Activated CD4-positive, alpha-beta T cell treated with anti-CD3 and anti-CD28 coated beads, Interleukin-10, Interleukin-2, amounts not matched to agents 100 ng/mL and 50 ng/mL, durations not matched to agents 16 hours and 8 hours (primary cell): ENCODE measurements at places on chromosomes 1 and 21.

DNA sequence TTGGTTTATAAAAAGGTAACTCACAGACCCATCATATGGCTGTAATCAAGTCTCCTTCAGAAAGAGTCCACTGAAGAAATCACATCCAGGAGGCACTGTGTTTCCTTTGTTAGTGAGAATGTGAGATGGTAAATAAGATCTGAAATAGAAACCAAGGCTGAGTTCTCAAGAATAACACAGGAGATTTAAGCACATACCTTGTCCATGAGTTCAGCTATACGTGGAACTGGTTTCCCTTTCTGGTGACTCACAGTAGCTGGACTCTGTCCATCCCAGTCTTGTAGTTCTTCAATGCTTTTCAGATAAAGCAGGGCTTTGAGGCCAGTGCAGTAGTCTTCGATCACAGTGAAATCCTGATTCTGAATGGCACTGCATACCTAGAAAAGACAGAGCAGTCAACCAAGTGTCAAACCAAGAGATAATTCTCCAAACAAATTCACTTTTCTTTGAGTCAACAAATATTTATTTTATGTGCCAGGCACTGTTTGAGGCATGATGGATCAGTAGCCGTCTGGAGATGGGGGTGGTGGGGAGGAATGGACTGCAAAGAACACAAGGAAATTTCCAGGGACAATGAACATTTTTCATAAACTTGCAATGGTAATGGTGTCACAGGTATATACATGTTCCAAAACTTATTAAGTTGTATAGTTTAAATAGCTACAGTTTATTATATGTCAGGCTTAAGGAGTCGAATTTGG is 471.4 kb downstream of the PTBP2 start:
- DNase-seq: no peak

DNA sequence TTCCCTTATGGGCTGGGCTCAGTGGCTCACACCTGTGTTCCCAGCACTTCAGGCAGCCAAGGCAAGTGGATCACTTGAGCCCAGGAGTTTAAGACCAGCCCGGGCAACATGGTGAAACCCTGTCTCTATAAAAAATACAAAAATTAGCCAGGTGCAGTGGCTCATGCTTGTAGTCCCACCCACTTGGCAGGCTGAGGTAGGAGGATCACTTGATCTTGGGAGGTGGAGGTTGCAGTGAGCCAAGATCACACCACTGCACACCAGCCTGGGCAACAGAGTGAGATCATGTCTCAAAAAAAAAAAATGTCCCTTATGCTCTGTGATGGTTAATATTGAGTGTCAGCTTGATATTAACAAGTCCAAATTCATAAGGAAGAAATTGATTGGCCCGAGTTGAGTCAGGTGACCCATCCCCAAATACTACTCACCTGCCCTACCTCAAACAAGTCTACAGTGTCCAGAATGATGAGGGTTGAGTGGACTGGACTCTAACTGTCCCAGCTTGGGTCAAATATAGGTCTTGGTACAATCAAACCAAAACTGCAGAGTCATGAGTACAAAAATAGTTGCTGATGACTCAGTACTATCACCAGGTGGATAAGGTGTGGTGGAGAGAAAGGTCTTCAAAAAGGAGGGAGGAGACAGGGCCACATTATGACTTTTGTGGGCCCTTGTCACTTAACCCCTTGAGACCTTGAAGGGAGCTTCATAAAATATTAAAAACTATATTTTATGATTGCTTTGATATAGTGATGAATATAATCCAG is 161.0 kb downstream of the ZNF326 start:
- no peak for DNase-seq

DNA sequence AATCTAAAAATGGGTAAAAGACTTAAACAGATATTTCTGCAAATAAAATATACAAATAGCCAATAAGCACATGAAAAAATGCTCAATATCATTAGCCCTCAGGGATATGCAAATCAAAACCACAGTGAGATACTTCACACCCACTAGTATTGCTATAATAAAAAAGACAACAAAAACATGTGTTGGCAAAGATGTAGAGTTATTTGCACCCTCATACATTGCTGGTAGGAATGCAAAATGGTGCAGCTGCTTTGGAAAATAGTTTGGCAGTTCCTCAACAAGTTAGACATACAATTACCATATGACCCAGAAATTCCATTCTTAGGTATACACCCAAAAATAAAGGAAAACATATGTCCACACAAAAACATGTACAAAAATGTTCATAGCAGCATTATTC is 30.2 kb downstream of the ZZZ3 start:
- no peak for DNase-seq

GRCh38 chr1:201740086-201740541 is 88.8 kb upstream of the IPO9 start:
- no peak for DNase-seq

DNA sequence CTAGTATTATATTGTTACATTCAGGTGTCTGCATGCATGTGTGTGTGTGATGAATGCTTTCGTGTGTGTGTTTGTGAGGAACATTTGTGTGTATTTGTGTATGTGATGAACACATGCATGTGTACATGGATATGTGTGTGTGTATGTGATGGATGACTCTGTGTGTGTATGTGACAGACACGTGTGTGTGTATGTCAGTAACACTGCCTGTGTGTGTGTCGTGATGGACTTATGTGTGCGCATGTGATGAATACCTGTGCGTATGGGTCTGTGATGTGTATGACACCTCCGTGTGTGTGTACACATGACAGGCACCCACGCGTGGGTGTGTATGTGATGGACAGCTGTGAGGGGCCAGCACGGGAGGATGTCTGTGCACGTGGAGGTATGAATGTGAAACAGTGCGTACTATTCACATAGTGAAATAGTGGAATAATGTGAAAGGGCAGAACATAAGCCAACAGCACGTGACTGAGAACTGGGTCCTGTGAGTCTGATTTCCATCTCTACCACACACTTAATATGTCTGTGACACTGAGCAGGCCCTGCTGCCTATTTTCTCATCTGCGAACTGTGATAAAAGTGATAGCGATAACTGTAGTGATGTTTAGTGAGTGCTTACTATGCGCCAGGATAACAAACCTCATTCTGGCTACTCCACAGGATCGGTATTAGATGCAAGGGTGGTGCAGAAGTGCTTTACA is 41.8 kb upstream of the CSF3R start:
- DNase-seq: no peak

DNA sequence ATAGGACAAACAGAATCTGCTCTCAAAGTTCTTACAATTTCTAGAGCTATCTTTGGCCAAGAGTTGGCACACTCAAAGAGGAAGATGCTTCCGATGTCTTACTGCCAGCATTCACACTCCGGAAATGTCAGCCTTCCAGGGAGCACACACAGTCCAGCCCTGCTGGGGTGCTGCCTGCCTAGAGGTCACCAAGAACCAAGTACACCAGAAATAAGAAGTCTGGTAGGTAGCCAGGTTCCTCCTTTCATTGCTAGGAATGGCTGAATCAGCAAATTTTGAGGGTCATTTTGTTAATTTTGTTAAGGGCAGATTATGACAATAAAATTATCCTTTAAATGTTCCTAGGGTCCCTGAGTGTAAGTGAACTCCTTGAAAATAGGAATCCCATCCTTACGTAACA is 77.5 kb downstream of the PLPP3 start:
- DNase-seq: no peak

GRCh38 chr21:40768056-40768455 is 78.9 kb downstream of the DSCAM start:
- no peak for DNase-seq

GRCh38 chr1:32051706-32052105 is 21.0 kb upstream of the TMEM39B start:
- no peak for DNase-seq

GRCh38 chr1:200217703-200218102 is 190.2 kb downstream of the NR5A2 start:
- DNase-seq: peak; percentile 28

- DNase-seq: no peak
Measured at GRCh38 chr1:231841616-231842344, 215.2 kb downstream of the DISC1 start.

DNA sequence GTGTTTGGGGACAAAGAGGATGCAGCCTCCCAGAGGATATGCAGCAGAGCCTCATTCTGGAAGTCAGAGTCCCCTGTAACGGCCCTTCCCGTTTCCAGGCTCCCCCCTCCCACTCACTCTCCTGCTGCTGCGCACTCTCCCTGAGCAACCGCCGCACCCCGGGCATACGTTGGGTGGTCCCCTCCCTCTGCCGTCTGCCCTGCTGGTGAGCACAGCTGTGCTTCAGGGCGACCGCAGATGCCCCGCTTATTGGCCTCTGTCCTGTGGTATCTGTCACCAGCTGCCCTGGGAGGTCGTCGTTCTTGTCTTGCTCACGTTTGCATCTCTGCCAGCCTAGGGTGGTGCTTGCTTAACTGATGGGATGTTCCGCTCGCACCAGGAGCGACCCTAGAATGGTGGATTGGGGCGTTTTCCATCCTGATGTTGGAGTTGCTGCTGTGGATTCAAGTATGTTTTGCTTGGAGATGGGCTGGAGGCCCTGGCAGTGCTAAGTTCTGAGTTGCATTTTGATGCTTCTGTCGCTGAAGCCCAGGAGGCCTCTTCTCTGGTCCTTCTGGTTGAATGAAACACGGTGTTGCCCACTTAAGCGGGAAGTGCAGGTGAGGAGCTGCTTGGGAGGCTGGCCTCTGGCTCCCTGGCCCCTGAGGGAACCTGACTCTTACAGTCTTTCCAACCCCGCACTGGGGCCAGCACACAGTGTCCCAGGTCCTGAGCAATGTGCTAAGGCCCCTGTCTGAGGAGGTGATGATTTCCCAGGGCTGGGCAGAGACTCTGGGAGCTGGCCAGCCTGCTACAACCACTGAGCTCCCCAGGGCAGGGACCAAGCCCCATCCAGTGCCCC is 3.2 kb downstream of the TMEM201 start:
- no peak for DNase-seq

DNA sequence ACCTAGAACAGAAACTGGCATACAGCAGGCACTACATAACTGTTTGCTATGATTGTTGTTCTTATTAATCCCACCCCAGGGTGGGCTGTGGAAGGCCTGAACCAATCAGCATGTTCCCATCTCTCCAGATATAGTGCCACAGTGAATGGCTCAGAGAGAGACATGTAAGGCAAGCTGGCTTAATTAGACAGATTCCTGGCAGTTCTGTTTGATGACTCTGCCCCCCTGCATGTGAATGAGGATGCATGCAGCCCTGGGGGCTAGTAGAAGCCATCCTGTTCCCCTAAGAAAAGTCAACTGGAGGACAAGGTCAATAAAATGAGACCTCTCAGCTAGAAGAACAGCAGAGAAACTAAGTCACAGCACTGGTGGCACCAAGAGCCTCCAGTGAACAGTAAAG is 130.3 kb downstream of the GLIS1 start:
- DNase-seq: no peak

GRCh38 chr1:62722796-62723195 is 34.6 kb upstream of the DOCK7 start:
- DNase-seq: peak; percentile 3

DNA sequence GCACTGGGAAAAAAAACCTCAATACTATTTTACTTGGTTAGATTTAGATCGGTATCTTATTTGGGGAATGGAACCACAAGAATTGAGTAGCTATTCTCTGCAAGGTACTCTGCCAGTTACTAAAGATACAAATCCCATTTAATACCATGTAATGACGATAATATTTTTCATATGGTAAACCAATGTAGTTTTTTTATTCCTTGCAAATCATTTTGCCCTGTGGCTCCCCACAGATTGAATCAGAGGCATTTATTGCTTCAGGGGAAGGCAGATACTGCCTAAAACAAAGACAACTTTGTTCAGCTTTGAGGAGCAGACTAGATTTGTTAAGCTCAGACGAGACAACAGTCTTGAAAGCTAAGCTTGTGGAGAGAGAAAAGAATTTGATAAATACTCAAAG is 226.7 kb upstream of the RUNX1 start:
- DNase-seq: no peak

DNA sequence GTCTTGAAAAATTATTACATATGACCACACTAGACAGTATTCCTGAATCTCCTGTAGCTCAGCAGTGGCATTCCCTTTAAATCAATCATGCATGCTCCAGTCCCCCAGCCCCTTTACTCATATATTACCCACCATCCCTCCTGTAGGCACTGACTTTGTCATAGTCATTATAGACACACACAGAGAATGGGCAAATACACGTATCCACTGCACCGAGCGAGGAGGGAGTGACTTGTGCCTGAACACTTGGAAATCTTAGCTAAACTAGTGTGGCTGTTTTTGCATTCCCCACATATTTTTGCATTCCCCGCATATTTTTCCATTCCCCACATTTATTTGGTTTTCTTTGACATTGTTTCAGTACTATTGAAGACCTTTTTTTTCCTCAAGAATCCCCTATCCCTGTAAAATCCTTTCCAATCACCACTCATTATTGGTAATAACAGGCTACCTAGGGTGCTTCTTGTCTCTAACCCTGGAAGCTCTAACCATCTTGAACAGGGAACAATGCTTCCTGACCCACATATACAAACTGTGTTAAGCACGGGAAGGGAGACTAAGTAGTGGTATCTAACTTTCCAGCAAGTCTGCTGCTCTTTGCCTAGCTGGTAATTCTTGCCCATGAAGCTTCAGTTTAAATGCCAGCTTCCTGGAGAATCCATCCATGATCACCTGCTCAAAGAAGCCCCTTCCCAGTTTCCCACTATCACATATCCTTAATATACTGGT is 534.4 kb upstream of the CAMK1G start:
- no peak for DNase-seq

- no peak for DNase-seq
Measured at GRCh38 chr1:181113059-181113641, 24.6 kb downstream of the IER5 start.

GRCh38 chr1:231396643-231397042 is 25.4 kb downstream of the EGLN1 start:
- no peak for DNase-seq

- no peak for DNase-seq
Measured at GRCh38 chr1:231036416-231036815, 3.6 kb downstream of the FAM89A start.

DNA sequence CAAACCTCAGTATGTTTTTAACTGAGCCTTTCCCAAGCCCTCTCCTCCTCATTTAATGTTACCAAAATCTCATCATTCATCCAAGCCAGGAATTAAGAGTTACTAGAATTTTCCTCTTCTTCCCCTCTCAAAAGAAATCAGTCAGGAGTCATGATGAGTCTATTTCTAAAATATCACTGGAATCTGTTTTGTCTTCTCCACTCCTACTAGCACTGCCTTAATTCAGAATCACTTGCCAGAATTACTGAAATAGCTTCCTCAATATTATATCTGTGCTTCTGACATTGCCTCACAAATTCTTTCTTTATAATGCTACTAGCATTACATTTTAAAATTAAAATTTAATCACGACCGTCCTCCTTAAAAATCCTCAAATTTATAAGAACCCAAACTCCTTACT is 106.1 kb downstream of the PTGER3 start:
- DNase-seq: no peak

GRCh38 chr1:28329395-28330153 is 734 bp downstream of the MED18 start:
- peak; percentile 46 for DNase-seq

DNA sequence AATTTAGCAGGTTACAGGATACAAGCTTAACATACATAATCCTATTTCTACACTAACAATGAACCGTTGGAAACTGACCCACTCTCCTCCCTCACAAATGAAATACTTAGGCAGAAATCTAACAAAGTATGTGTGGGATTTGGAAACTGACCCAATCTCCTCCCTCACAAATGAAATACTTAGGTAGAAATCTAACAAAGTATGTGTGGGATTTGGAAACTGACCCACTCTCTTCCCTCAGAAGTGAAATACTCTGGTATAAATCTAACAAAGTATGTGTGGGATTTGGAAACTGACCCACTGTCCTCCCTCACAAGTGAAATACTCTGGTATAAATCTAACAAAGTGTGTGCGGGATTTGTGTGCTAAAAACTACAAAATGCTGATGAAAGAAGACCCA is 60.3 kb downstream of the TRAF5 start:
- no peak for DNase-seq

GRCh38 chr21:39519835-39520234 is 68.1 kb downstream of the SH3BGR start:
- no peak for DNase-seq
